Left ventricle myocardium inferior (tissue), 1 donor: ENCODE measurements at places on chromosomes 7 and 10. TPM values are rescaled to one million over a fixed set of nuclear protein-coding genes. Genes with fewer than 3 reads are reported as not detected.

Gene YKT6
- 53.3 TPM for total RNA-seq

DNA sequence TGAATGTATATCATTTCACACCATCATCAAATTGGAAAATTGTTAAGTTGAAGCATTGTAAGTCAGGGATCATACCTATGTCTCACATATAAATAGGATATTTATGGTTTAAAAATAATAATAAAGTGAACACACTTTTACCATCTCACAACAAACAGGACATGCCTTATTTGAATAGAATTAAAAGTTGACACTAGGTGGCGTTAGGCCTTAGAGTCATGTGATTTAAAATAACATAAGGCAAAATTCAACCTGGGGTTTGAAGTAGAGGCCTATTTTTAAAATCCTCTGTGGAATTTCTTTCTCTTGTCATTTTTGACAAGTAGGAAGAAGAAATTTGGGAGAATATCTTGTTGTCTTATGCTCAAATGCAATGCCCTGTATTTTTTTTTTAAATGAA lies 184.7 kb upstream of the PCDH15 start:
- DNase-seq = no peak

GRCh38 chr7:135300913-135301765 lies 67.5 kb downstream of the STRA8 start:
- DNase-seq = no peak

DNA sequence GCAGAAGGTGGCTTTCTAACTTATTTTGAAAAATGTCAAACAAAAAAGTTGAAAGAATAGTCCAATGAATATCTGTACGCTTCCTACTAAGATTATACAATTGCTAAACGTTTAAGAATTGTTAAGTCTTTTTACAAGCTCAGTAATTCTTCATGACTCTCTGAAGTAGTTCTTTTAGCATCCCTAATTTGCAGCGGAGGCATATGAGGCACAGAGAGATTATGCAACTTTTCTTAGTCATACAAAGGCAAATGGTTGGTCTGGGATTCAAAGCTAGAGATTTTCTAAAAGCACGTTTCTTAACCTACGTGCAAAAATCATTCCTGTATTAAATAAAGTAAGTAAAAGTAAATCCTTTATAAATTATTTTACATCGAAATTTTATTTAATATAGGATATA lies 254.2 kb downstream of the MAGI2 start:
- no peak for DNase-seq

DNA sequence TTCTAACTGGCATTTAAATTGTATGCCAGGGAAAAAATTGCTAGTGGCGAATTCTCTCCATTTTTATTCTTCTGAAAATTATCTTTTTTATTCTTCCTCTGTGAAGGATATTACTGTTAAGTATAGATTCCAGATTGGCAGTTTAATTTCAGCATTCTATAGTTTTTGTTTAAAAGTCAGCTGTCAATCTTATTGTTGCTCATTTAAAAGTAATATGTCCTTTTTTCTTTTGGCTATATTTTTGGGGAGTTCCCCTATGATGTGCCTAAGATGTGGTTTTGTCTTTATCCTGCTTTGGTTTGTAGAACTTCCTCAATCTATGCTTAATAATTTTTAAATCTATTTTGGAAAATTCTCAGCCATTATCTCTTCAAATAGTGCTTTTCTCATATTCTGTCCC lies 135.9 kb downstream of the ARHGAP12 start:
- no peak for DNase-seq

Gene CCDC126
- total RNA-seq = 8.9 TPM

DNA sequence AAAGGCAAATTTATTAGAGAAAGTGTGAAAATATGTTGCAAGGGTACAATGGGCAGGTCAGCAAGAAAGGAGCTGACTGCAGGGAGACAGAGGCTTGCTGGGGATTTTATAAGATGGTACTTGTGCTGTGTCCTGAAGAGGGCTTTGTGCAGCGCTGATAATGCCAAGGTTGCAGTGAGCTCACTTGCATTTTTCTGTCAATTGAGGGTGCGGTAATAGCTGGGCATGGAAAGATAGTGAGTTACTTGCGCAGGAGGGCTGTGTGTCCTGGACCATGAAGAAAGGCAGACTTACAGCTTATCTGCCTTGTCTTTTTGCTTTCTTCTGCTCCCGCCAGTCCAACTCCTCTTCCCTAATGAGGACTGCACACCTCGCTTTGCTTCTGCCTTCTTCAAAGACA lies 12.5 kb downstream of the CDC123 start:
- no peak for DNase-seq

GRCh38 chr10:132405463-132405991 lies 8.5 kb downstream of the PWWP2B start:
- no peak for DNase-seq

GRCh38 chr7:30465811-30466180 lies 12.8 kb downstream of the NOD1 start:
- no peak for DNase-seq

GRCh38 chr7:155878674-155879073 lies 66.4 kb upstream of the SHH start:
- DNase-seq = no peak

Gene PON1
- not detected for total RNA-seq

- no peak for DNase-seq
These were observed 123.4 kb downstream of the DYNC2I1 start for GRCh38 chr7:158979635-158980351.

Gene STAMBPL1
- total RNA-seq = 2.5 TPM

DNA sequence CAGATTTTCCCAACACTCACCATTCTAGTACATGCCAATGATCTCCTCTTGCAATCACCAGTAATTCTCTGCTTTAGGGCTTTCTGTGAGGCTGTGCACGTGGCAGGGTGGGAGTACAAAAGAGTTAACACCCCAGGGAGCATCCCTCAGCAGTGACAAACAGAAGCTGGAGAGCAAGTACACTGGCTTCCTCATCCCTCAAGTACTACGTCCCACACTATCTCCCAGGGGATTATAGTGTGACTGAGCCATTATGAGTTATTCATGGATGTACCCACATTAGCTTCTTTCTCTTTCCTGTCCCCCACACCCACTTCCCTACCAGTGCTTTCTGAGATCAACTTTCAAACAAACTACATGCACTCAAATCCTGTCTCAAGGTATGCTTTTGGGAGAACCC lies 1216.5 kb upstream of the AUTS2 start:
- DNase-seq = no peak

- DNase-seq = no peak
These were observed 44.8 kb downstream of the SHTN1 start for GRCh38 chr10:116960066-116960776.

DNA sequence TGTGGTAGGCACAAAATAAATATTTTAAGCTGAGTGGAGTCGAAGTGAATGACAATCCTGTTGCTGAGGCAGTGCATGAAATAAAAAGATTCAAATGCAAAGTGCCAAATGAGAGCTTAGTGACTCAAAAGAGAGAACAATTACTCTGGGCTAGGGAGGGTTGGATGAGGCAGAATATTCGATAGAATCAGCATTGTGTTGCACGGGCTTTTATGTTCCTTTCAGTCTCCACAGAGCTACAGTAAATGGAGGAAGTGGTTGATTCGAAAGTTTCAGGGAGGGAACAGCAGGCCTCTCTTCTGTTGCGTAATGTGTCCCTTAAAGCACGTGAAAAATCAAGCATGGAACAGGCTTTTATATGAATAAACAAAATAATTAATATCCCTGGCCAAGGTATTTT lies 599.3 kb upstream of the CELF2 start:
- no peak for DNase-seq

Gene PGAM2
- 671 TPM for total RNA-seq

- no peak for DNase-seq
These were observed 56.5 kb upstream of the PAPSS2 start for GRCh38 chr10:87603196-87603595.

DNA sequence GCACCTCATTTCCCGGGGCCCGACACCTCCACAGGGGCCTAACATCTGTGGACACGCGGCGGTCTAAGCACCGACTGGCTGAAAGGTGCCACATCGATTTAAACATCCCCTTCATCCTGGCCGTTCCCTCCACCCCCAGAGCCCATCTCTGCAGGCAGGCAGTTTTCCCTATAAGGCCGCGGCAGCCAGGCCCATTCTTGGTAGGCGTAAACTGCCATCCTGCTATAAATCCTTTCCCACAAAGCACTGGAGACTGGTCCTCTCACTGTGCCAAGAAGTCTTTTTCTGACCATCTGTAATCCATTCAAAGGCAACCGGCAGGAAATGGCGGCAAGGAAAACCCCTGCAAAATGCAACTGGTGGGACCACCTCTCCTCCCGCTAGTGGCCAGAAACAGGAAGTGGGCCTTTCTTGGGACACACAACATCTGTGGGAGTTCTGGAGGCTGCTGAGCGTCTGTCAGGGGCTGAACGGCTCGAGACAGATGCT lies 22.4 kb downstream of the ATXN7L1 start:
- DNase-seq = no peak

DNA sequence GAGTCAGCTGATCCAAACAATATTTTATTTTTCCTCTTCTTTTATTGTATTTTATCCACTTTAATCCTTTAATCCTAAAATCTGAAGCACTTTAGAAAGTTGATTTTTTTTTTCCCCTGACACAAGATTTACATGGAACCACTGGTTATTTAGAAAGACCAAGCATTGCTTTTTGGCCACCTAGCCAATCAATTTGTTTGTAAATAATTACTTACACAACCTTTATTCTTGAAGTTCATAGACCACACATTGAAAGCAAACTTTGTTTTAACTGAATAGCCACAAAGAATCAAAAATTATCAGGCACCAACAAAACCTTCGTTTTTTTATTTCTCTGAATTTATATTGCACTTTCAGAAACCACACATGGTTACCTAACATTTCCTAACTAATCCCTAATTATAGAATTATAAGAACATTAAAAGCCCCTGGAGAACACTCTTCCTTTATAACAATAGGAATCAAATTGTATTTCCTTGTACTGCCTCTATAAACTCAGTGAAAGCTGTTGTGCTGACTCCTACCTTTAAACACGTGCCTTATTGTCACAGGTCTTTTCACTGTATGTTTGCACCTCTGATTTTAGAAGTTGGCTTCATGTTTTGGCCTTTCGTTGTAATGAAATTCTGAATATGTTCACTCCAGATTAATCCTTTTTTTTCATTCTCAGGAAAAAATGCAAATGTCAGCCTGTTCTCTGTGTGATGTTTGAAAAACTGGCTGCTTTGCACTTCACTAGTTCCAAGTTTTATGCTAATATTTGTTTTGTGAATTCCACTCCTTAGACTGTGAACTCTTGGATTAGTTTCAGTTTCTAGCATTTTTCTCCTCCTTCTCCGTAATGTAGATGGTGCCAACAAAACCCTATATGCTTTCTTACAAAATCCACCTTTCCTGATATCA lies 1511.9 kb downstream of the REEP3 start:
- DNase-seq = no peak

Gene LRRC17
- total RNA-seq = 2.3 TPM

GRCh38 chr10:129956876-129957673 lies 7.0 kb downstream of the EBF3 start:
- DNase-seq = no peak

- no peak for DNase-seq
These were observed 415.4 kb downstream of the DNAJB9 start for GRCh38 chr7:108985037-108985436.

Gene MRPL43
- total RNA-seq = 49.7 TPM

DNA sequence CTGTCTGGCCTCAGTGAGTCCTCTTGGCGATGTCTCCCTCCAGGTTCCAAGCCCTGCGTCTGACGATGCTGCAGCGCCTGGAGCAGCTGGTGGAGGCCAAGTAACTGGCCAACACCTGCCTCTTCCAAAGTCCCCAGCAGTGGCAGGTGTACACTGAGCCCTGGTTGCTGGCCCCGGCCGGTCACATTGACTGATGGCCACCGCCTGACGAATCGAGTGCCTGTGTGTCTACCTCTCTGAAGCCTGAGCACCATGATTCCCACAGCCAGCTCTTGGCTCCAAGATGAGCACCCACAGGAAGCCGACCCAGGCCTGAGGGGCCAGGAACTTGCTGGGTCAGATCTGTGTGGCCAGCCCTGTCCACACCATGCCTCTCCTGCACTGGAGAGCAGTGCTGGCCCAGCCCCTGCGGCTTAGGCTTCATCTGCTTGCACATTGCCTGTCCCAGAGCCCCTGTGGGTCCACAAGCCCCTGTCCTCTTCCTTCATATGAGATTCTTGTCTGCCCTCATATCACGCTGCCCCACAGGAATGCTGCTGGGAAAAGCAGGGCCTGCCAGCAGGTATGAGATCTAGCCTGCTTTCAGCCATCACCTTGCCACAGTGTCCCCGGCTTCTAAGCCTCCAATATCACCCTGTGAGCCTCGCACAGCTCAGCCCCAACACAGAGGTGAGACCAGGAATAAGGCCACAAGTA lies 7.3 kb upstream of the ZNF22 start:
- no peak for DNase-seq

DNA sequence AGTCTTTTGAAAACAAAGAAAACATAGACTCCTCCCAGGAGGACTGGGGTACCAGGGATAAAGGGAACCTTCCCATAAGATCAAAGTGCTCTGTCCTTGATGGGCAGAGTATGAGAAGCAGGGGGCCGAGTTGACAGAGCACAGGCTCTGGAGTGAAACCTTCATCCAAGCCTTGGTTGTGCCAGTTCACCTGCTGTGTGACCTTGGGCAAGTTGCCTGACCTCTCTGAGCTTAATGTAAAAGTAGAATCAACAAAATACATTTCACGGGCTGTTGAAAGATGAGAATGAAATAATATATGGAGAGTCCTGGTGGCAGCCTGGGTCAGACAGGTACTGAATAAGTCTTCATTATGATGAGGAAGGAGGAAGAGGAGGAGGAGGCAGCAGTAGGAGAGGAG lies 69.9 kb downstream of the SLIT1 start:
- DNase-seq = no peak

Gene H2BK1
- not detected for total RNA-seq

GRCh38 chr7:94741179-94741578 lies 85.2 kb upstream of the SGCE start:
- DNase-seq = no peak

DNA sequence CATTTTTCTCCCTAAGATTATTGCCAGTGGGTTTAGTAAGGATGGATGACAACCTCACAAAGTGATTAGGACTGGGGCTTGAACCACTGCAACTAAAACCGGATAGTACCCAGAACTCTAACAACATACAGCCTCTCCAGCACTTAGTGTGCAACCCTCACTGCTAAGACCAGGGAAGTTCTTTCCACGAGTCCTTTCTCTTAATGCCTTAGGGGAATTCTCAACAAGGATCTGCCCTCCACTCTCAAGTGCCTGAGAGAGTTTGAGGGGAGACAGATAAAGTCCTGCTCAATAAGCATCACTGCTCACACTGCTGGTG lies 104.6 kb downstream of the NRP1 start:
- no peak for DNase-seq

- DNase-seq = peak; percentile 3
These were observed 35.8 kb downstream of the RASGEF1A start for GRCh38 chr10:43230909-43231522.

Gene INMT
- 49.5 TPM for total RNA-seq

- DNase-seq = no peak
These were observed 74.9 kb upstream of the PRPS1L1 start for GRCh38 chr7:18102576-18102975.

DNA sequence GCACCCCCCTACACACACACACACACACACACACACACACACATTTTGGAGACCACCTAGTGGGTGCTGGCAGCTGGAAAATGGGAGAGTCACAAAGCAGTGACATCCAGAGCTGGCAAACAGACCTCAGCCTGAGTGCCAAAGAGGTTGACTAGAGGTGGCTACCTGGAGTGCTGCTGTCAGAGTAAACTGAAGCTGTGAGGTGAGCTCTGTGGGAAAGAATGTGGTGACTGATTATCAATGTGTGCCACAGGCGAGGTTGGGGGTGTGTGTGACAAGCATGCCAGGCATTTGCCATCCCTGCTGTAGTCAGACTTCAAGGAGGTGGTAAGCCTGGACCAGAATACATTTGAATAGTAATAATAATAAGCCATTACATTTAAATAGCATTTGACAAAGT lies 120.6 kb downstream of the SLIT1 start:
- DNase-seq = no peak

- no peak for DNase-seq
These were observed 76.2 kb upstream of the NMT2 start for GRCh38 chr10:15244635-15245197.
